Esophagus mucosa (tissue), 1 donor: ENCODE measurements at places on chromosomes 1 and 21.

DNA sequence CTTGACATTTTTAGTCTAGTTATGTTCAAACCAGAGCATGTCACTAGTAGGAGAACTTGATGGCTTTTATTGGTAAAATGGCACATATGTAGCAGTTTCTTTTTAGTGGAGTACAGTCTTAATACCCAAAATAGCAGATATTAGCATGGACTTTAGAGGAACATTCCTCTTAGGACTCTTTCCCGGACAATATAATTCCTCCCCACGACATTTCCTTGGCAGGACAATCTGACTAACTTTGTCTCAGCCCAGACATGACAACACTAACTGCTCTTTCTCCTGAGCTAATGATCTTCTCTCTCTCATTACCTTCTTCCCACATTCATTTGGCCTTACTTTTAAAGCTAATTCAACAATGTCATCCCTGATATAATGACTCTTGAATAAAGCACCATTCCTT, 62.5 kb downstream of the ADAMTS1 start:
- ATAC-seq, result no peak

DNA sequence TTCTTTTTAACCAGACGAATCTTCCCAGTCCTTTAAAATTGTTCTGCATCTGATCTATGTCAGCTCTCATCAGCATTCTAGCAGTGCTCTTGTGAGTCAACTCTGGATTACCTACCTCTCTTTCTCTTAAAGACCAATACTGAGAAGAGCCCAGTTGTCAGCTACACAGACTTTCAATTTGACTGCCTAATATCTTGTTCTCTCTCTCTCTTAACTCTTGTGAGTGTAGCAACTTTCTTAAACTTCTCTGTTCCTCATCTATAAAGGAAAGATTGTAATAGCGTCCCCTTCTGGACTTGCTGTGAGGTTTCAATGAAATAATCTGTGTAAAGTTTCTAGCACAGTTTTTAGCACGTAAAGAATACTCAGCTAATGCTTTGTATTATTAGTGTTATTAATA, 499.3 kb upstream of the ADAMTS5 start:
- no peak for ATAC-seq

- no peak for ATAC-seq
Measured at GRCh38 chr1:7043719-7044535, 258.7 kb downstream of the CAMTA1 start.

DNA sequence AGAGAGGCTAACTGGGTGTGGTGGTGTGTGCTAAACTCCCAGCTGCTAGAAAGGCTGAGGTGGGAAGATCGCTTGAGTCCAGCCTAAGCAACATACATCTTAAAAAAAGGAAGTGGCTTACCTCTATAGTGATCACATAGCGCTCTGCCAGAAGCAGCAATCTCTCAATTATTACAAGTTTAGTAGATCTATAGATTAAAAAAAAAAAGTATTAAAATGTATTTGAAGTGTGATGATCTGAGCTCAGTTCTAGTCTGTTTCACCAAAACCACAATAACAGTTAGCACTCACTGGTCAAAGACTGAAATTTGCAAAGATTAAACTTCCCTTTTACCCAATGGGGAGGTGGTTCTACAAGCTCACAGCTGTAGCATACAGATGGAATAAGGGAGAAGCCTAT, 76.3 kb downstream of the USP24 start:
- ATAC-seq, result no peak

DNA sequence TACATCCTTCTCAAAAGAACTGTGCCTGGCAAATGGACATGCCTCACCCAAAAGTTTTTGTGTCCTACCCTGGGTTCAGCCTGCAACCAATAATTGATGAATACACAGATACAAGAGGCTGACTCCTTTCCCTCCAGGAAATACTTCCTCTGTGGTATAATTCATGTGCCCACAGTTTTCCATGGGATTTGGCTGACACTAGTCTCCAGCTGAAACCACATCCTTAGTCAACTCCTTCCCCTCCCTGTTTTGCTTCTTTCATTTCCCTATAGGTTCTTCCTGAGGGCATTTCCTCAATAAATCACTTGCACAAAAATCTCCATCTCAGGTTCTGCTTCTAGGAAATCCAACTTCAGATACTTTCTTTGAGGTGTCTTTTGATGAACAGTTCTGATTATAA, 436.6 kb upstream of the C1orf87 start:
- no peak for ATAC-seq

DNA sequence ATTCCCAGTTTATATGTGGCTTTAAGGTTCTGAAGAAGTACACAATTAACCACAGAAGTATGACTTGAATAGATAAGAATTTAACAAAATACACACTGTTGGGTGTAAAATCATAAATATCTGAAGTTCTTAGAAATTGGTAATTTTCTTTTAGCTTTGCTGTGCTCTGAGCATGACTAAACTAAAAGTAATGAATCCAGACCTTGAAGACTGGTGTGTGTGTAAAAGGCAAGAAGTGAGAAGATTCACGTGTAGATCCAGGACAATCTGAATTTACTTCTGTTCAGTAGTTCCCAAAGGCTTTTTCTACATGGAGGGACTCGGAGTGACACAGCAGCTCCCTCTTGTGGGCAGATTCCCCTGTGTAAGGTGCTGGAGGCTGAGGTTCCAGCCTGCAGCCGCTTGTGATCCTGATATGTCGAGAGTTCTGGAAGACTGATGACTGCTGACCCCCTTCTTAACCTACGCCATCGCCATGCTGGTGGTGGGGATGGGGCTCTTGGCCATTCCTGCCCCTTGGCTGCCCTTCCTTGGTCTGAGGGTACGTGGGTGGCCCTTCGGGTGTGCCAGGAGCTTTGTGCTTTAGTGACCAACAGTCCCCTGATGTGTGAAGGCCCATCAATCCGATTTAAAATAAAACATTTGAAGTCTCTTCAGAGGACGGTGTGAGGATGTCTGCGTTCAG, 62.7 kb downstream of the ADARB1 start:
- ATAC-seq, result peak; percentile 63
